ENCODE measurements at places on chromosomes 13 and 19.
A peak's percentile ranks its signal among the peaks of the same experiment; 100 is the strongest.

DNA sequence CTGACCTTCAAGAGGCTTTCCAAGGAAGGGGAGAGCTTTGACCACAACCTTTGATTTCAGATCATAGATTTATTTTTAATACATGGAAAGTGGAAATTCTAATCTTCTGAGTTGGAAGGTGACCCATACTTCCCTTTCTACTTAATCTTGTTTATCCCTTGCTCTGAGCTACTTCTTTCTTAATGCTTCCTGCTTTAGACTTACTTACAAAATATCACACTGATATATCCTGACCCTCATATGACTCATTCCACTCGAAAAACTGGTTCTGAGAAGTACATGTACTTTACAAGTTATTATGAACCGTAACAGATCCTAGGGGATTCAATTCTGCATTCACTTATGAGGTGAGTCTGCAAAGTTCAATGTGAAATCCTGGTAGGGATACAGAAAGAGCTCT is 76.2 kb upstream of the IRS2 start:
- DNase-seq: peak; percentile 25

DNA sequence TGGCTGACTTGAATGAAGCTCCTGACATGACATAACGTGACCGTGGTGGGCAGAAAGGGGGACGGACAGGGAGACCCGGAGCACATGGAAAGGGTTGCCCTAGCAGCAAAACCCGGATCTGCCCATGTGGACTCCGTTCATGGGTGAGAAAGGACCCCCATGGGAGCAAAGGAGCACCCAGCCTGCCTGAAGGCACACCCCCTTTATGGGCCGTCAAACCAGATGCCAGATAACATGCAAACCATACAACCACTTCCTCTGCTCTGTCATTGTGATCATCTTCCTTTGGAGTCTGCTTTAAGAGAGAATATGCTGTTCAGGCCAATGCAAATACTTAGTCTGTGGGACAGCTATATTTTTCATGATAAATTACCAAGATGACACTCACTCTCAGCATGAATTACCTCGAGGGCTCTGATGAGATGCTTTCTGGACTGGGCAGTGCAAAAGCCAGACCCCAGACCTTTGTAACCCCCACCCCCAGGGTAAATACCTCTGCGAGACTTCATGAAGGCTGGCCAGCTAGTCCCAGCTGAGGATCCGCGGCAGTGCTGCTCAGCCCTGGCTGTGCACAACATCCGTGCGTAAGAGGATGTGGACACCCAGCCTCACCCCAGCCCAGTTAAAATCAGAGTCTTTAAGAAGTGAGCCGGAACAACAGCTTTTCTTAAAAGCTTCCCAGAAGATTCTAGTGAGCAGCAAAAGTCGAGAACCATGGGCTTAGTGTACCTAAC is 126.6 kb downstream of the USP12 start:
- DNase-seq: peak; percentile 81

GRCh38 chr13:74280093-74280794 is 146.0 kb upstream of the KLF12 start:
- no peak for DNase-seq

DNA sequence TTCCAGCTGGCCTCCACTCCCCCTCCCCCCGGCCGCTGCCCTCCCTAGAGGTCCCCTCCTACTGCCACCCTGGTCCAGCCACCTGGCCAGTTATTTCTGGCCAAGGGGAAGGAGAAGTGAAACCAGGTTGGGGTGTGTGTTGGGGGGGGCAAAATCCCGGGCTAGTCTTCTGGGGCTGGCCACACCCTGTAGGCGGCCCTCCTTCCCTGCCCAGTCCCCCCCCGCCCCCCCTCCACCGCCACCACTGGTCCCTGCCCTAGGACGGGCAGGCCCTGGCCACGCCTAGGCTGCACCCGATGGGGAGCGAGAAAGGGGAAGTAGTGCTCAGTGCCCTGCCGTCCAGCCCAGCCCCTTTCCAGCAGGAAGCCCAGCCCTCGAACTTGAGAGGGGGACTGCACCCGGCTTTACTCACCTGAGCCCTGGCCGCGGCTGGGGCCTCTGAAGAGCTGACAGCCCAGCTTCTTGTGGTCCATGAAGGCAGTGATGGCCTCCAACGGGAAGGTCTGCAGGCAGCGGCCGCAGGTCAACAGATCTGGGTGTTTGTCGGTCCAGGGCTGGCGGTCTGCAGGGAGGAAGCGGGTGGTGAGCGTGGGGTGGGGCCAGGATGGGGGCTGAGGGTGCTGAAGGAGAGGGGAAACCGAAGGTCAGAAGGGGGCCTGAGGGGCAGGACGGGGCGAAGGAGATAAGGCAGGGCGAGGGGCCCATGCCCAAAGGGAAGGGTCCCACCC is 813 bp downstream of the ZNF296 start:
- DNase-seq: peak; percentile 92

- peak; percentile 82 for DNase-seq
These were observed 11.8 kb downstream of the PDE4A start for GRCh38 chr19:10431943-10432735.

DNA sequence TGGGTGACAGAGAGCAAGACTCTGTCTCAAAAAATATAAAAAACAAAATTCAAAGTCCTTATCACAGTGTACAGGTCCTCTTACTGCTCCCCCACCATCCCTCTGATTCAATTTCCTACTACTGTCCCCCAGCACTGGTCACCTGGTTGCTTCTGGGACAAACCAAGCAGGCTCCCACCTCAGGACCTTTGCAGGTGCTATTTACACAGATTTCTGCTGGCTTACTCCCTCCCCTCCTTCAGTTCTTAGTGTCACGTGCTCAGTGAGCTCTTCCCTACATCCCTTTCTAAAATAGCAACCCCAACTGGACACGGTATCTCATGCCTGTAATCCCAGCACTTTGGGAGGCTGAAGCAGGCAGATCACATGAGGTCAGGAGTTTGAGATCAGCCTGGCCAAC is 6.0 kb downstream of the IRF2BP1 start:
- DNase-seq: no peak

GRCh38 chr13:106987427-106987785 is 419.5 kb upstream of the ARGLU1 start:
- DNase-seq: no peak

DNA sequence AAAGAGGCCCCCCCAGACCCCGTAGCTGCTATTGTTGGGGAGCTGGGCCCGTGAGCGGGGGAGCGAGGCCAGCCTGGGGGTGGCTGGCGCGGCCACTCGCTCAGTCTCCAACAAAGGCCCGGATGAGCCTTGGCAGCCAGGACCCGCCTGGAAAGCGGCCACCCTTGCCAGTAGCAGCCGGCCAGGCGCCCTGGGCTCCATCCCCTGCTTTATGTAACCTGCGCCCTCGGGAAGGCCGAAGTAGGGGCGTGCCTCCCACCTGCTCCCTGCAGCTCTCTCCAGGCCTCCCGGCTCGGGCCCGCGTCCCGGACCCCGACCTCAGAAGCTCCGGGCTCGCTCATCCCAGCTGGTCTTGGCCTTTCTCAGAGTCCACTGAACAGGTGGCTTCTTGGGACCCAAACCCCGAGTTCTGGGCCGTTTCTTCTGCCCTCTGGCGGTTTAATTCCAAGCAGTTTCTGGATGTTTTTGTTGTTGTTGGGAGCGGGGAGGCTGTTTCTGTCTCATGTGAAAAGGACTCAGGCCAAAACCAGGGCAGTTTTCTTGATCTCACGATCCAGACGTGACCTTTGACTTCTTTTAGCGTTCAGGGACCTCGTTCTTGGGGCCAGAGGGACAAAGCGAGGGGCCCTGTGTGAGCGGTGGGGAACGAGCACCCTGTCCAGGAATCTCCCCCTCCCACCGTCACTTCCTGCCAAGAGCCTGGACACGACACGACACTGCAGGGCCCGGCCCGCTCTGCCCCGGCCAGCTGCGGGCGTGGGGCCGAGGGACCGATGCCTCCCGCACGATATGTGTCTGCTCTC is 1.2 kb downstream of the CDC34 start:
- DNase-seq: peak; percentile 67

DNA sequence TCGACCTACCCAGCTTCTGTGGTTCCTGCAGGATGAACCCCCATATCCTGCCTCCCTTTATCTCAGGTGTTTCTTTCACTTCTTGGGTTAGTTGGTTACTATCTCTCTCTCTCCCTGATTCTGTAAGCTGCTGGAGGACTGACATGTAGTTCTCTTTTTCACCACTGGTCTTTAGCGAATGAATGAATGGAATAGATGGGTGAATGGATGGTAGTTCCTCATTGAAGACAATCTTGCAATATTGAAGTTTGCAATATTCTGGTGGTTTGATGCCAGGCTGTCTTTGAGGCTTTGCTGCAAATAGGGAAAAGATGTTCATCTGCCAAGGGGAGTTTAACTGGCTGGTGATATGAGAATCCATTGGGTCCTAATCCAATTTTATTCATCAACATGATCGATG is 120.2 kb downstream of the UBL3 start:
- peak; percentile 22 for DNase-seq

DNA sequence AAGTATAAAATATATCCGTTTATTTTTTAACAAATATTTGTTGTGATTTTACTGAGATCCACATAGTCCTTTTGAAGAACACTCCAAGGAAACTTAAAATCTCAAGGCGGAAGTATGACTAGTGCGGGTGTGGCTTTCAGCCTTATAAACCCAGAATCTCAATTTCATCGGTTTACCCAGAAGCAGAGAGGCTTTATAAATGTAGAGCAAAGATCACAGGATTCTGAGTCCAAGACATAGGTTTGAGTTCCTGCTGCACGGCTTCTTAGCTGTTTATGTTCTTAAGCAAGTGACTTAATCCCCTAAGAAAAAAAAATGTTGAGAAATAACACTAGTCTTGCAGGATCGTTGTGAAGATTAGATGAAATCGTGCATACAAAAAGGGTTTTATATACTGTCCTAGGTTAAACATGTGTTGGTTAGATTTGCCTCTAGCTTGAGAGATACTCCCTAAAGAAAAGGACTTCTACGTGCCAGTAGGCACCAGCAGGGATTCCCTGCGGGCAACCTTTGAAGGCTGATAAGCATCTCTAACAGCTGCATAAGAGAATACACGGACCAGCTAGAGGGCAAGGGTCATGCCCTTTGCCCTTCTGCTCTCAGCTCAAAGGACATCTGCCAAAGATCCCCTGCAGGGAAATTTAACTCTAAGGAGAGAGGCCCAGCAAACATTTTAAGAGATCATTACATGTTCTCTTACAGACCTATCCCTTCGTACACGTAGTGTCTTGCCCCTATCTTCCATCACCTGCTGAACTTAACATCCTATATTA is 130.4 kb upstream of the MIR17HG start:
- DNase-seq: no peak

GRCh38 chr13:31134039-31134711 is 27.5 kb downstream of the HSPH1 start:
- no peak for DNase-seq

GRCh38 chr13:27857282-27857681 is 62.5 kb upstream of the PDX1 start:
- no peak for DNase-seq

DNA sequence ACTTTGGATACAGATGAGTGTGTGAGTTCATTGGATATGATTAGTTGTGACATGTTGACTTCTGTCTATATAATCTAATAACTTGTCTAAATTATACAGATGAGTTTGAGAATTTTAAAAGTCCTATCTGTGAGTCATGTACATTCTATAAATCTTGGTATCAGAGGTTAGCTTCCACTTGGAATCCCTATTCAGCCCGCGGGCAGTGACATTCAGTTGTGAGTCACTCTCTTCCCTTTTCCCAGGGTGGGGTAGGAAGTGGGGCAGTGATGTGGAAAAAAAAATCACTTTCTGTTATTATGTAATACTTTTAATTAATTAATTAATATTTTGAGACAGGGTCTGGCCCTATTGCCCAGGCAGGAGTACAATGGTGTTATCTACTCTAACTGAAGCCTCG is 33.0 kb upstream of the ZNF808 start:
- no peak for DNase-seq

DNA sequence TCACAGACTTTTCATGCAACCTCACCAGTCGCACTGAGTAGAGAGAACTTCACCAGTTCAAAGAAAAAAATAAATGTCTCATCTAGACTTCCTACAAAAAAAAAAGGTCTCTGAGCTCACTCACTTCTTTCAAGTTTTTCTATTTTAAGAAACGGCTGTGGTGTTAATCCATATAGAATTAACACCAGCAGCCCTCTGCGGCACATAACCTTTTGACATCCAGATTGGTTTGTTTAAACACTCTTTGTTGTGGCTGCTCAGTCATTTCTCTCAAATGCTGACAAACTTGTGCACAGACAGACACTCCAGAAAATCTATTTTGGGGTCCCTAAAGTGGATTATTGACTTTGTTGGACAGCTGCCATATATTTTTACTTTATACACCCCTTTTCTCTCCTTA is 874.9 kb downstream of the EFNB2 start:
- DNase-seq: no peak

DNA sequence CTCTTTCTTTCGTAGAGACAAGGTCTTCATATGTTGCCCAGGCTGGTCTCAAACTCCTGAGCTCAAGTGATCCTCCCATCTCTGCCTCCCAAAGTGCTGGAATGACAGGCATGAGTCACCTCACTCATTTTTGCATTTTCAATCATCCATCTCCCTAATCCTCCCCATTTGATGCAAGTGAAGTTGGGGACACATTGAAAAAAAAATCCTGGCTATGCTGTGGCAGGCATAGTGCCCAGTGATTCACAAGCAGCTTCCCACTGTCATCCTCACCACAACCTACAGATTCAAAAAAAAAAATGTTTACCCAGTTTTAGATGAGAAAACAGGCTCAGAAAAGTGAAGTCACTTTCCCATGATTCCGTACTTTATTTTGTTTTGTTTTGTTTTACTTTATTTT is 44.7 kb upstream of the USP29 start:
- DNase-seq: no peak

DNA sequence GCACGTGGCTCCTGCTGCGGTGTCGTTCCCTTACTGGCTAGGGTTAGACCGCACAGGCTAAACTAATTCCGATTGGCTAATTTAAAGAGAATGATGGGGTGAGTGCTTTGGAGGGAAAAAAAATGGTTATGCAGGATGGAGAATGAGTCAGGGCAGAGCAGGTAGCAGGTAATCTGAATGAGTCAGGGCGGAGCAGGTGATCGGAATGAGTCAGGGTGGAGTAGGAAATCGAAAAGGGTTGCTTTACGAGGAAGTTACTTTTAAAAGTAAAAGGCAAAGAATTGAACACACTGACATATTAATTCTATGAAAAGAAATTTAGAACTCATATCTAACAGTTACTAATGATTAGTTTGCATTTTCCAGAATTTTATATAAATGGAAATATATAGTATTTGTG is 335.5 kb downstream of the FOXO1 start:
- DNase-seq: no peak

DNA sequence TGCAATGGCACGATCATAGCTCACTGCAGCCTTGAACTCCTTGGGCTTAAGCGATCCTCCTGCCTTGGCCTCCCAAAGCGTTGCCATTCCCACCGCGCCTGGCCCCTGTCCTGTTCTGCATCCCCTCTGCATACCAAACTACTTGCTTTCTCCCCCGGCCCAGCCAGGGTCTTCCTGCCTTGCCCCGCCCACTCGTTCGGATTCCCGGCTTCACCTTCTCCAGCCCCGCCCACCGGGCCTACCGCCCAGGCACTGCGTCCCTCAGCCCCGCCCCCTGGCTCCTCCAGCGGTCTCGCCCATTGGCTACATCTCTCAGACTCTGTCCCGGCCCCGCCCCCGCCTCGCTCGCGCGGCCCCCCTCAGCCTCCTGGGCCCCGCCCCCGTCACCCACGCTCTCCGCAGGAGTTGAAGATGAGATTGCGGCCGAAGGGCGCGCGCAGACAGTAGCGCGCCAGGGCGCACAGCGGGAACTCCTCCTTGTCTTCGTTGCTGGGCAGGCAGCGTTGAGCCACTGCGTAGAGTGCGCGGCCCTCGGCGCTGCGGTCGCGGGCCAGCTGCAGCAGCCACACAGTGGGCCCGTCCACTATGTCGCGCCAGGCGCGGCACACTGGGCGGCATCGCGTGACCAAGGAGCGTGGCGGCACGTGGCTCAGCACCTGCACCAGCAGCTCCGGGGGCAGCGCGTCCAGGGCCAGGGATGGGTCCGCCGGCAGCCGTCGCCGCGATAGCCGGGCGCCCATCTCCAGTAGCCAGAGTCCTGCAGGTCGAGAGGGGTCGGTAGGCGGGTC is 19.0 kb downstream of the MRPS12 start:
- DNase-seq: no peak
